ENCODE measurements at places on chromosomes 3 and 15. TPM values are rescaled to one million over a fixed set of nuclear protein-coding genes. Genes with fewer than 3 reads are reported as not detected.

- no peaks in the 10 kb centered on the region for H3K36me3 ChIP-seq
- peaks cover 12% of the 10 kb centered on the region for H3K4me1 ChIP-seq
- no peak overlapping the region for H3K4me3 ChIP-seq
- no peaks in the 10 kb centered on the region for H3K27me3 ChIP-seq
- H3K27ac ChIP-seq = no peak overlapping the region
- no peak for DNase-seq
Observed at GRCh38 chr15:81024265-81024872, 23.6 kb downstream of the TLNRD1 start.

Gene FETUB
- not detected for total RNA-seq

Gene CACNA1D
- total RNA-seq = not detected

Gene GOLGA8T
- total RNA-seq = not detected

Gene FBXL2
- total RNA-seq = not detected

DNA sequence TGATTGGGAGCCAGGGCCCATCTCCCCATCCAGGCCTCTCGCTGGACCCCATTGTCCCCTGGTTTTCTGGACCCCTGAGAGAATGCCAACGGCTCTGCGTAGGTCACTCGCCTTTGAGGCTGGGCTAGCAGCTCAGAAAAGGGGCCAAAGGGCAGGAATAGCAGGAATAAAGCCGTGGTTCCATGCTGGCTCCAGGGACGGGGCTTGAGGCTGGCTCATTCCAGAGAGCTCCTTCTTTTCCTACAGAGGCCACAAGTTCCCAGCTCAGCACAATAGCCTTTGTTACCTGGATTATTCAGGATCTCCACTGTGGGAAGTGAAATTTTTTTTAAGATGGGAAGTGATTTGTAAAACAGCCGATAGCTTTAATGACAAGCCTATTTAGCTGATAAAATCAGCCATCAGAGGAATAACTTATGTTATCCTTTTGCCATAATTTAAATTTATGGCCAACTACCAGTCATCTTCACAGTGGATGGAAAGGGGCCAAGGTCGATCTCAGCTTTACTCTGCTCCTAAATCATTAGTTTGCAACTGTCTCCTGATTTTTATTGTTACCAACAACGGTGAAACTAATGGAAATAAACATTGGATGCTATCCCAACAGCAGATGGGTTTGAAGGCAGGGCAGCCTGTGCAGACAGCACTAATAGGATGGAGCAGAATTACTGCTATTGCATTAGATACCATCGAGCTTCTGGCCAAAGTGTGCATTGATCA lies 124.3 kb downstream of the TMEM266 start:
- H3K27ac ChIP-seq = no peak overlapping the region
- H3K4me3 ChIP-seq = no peak overlapping the region

DNA sequence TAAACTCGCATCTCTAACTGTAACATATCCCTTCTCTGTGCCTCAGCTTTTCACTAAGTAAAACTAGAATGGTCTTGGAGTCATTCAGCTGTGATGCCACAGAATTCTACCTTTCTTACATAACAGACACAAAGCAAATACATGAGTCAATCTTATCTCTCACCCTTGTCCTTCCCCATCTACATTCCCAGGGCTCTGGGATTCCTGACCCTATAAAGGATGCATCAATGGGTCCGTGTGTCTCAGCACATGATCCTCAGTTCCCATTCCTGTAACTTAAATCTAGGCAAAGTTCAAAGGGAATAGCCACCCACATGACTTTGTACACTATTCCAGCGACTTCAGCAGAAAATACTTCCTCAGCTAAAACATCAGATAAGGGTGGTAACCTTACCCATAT lies 11.8 kb upstream of the ARL8B start:
- no peaks in the 10 kb centered on the region for H3K27me3 ChIP-seq
- H3K36me3 ChIP-seq = no peaks in the 10 kb centered on the region
- H3K4me1 ChIP-seq = no peaks in the 10 kb centered on the region
- no peak overlapping the region for H3K27ac ChIP-seq

- no peak overlapping the region for H3K27ac ChIP-seq
- H3K36me3 ChIP-seq = no peaks in the 10 kb centered on the region
- H3K4me3 ChIP-seq = no peak overlapping the region
- DNase-seq = no peak
Observed at GRCh38 chr3:126269354-126269753, 87.9 kb downstream of the KLF15 start.

Gene TUSC7
- not detected for total RNA-seq

GRCh38 chr15:56920367-56920627 lies 1.9 kb downstream of the TCF12 start:
- peaks cover 28% of the 10 kb centered on the region for H3K4me1 ChIP-seq
- H3K36me3 ChIP-seq = peaks cover 8% of the 10 kb centered on the region
- no peak for DNase-seq
- no peaks in the 10 kb centered on the region for H3K27me3 ChIP-seq
- no peak overlapping the region for H3K27ac ChIP-seq

DNA sequence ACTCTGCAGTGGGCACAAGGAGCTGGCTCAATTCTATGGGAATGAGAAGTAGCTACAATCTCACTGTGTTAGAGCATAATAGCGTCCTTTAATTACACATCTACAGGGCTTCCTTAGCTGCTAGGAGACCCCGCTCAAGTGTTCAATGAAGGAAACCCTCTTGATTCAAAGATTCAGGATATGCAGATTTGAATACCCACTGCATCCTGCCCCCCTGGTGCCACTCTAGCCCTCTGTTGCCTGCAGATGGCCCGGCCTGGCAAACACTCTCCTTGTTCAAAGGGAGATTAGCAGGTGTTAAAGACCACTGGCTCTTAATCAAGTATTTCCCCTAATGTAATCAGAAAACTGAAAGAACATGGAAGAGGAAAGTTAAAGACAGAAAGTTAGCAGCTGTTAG lies 356.6 kb downstream of the VGLL3 start:
- DNase-seq = no peak
- no peak overlapping the region for H3K27ac ChIP-seq
- H3K27me3 ChIP-seq = no peaks in the 10 kb centered on the region
- H3K4me3 ChIP-seq = no peak overlapping the region
- H3K4me1 ChIP-seq = no peaks in the 10 kb centered on the region

DNA sequence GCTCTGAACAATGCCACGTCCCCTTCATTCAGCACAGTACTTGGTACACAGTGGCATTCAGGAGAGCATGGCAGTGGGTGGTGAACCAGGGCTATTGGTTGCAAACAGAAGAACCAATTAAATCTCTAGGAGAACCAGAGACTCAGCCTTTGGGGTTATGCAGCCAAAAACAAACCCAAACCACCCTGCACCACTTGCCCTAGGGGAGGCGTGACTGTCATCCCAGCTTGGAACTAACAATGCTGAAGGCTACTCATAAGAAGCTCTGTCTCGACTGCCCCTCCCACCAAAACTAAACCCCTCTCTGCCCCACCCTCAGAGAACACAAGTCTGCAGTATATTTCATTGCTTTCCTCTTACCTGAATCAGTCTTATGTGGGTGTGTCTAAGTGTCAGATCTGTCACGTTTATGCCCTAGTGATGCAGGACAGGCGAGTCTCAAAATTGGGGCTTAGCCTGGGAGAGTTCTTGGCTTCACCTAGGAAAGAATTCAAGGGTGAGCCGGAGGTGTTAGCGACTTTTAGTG lies 15.2 kb upstream of the KLHL40 start:
- no peaks in the 10 kb centered on the region for H3K4me1 ChIP-seq
- H3K36me3 ChIP-seq = no peaks in the 10 kb centered on the region
- no peaks in the 10 kb centered on the region for H3K27me3 ChIP-seq
- no peak overlapping the region for H3K27ac ChIP-seq
- DNase-seq = no peak
- H3K4me3 ChIP-seq = no peak overlapping the region

- no peak overlapping the region for H3K4me3 ChIP-seq
- H3K4me1 ChIP-seq = no peaks in the 10 kb centered on the region
- H3K27me3 ChIP-seq = no peaks in the 10 kb centered on the region
- peaks cover 4% of the 10 kb centered on the region for H3K36me3 ChIP-seq
- no peak for DNase-seq
Observed at GRCh38 chr3:183975981-183976662, 41.6 kb downstream of the ABCC5 start.

GRCh38 chr15:70545526-70545925 lies 217.8 kb downstream of the UACA start:
- no peaks in the 10 kb centered on the region for H3K27me3 ChIP-seq
- DNase-seq = no peak
- no peaks in the 10 kb centered on the region for H3K36me3 ChIP-seq
- no peak overlapping the region for H3K4me3 ChIP-seq
- no peak overlapping the region for H3K27ac ChIP-seq

DNA sequence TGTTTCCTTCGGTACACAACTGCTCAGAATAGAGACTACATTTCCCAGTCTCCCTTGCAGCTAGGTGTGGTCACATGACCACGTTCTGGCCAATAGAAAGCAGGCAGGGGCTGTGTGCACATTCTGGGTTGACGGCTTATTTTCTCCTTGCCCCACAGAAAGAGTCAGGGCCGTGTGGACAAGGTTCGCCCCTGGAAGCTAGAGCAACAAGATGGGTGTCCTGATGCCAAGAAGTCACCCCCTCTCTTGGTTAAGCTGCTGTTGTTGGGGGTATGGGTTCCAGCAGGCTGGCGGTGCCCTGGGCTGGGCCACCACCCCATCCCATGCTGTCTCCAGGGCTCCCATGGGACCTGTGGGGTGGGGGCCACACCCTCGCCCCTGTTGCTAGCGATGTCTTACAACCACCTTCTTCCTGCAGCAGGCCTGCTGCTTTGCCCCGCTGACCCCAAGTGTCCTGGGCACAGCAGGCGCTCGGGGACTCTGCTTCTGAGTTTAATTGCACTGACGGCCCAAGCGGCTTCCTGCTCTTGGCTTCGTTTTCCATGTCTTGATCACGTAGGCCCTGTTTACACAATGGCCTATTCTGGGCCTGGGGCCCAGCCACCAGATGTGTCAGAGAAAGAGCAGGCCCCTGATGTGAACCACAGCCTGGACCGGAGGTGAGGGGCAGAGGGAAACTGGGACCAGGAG lies 24.9 kb downstream of the ABTB1 start:
- no peak overlapping the region for H3K27ac ChIP-seq
- H3K4me3 ChIP-seq = no peak overlapping the region
- no peaks in the 10 kb centered on the region for H3K27me3 ChIP-seq
- DNase-seq = no peak
- no peaks in the 10 kb centered on the region for H3K36me3 ChIP-seq

DNA sequence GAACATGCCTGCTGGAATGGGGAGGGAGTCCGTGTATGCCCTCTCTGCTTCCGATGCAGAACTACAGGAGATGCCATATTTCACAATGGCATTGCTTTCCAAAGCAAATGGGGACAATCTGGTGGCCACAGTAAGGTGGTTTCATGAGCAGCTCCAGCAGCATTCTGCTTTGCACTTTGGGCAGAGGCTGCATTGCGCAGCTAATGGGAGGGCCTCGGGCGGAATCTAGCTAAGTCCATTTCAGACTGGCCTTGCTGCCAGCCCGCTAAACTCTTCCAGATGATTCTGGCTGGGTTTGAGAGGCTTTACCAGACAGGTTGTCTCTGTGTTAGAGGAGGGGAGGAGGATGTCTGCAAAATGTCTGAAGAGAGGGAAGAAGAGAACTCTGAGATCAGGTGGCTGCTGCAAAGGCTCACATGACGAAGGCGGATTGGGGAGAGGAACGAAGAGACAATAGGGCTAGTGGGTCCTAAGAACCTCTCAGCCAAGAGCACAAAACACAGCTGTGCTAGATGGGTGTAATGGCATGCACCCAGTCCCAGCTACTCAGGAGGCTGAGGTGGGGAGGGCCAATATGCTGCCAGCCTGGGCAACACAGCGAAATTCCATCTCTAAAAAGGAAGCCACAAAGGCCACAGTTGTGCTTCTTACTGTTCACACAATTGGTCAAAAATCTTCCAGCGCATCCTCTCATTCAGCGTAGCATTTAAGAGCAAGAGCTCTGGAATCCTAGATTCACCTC lies 63.7 kb downstream of the BDH1 start:
- H3K4me1 ChIP-seq = no peaks in the 10 kb centered on the region
- no peaks in the 10 kb centered on the region for H3K27me3 ChIP-seq
- no peak overlapping the region for H3K27ac ChIP-seq
- DNase-seq = no peak
- H3K4me3 ChIP-seq = no peak overlapping the region
- H3K36me3 ChIP-seq = no peaks in the 10 kb centered on the region

- no peaks in the 10 kb centered on the region for H3K36me3 ChIP-seq
- H3K27ac ChIP-seq = no peak overlapping the region
- H3K27me3 ChIP-seq = no peaks in the 10 kb centered on the region
- no peaks in the 10 kb centered on the region for H3K4me1 ChIP-seq
- H3K4me3 ChIP-seq = no peak overlapping the region
Observed at GRCh38 chr3:114446600-114446999, 152.8 kb downstream of the TIGIT start.

DNA sequence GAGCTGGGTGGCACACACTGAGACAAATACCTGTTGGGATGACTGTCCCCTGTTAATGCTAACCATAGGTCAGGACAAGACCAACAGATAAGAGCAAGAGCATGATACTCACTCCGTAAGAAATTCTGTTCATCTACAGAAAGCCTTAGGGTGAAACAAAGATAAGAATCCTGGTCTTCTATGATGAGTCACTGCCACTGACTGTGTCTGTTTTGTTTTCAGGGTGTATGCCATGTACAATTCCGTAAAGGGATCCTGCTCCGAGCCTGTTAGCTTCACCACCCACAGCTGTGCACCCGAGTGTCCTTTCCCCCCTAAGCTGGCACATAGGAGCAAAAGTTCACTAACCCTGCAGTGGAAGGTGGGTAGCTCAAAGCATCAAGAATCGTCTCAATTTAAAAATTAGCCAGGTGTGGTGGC lies 141.1 kb downstream of the GHSR start:
- peaks cover 34% of the 10 kb centered on the region for H3K36me3 ChIP-seq
- DNase-seq = no peak
- H3K4me1 ChIP-seq = no peaks in the 10 kb centered on the region
- H3K4me3 ChIP-seq = no peak overlapping the region

GRCh38 chr3:12148183-12148940 lies 10.3 kb downstream of the TIMP4 start:
- no peaks in the 10 kb centered on the region for H3K36me3 ChIP-seq
- no peak for DNase-seq
- H3K27ac ChIP-seq = no peak overlapping the region
- no peaks in the 10 kb centered on the region for H3K4me1 ChIP-seq
- no peaks in the 10 kb centered on the region for H3K27me3 ChIP-seq

Gene GOLGA6D
- not detected for total RNA-seq

- H3K27me3 ChIP-seq = no peaks in the 10 kb centered on the region
- peaks cover 49% of the 10 kb centered on the region for H3K36me3 ChIP-seq
- H3K4me1 ChIP-seq = peaks cover 31% of the 10 kb centered on the region
- peak overlapping the region; percentile 37 for H3K4me3 ChIP-seq
- H3K27ac ChIP-seq = peak overlapping the region; percentile 65
Observed at GRCh38 chr3:108835101-108835500, 12.5 kb downstream of the TRAT1 start.

All from CD4-positive, alpha-beta T cell (primary cell).